ENCODE measurements at places on chromosomes 11 and 22.

DNA sequence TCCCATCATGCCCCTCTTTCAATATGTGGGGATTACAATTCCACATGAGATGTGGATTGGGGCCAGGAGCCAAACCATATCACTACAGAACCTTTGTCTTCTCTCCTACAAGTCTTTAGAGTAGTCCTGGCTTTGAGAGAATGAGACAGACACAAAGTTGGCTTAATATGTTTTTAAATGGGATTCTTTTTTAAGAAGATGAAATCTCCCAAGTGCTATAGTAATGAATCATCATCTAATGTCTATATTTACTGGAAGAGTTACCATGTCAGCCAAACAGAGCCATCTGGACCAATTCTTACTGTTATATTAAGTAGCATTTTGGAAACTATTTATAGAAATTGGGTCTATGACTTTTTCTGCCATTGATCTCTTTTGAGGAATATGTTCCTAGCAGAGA, 38.1 kb upstream of the CARD18 start:
- no peak for DNase-seq

- no peak for DNase-seq
Measured at GRCh38 chr22:40855979-40856512, 393 bp downstream of the ST13 start.

GRCh38 chr11:61892085-61892370, 683 bp upstream of the FADS3 start:
- DNase-seq: no peak

- no peak for DNase-seq
Measured at GRCh38 chr11:73155102-73155501, 13.0 kb upstream of the FCHSD2 start.

GRCh38 chr22:20324139-20324516, 4.3 kb upstream of the DGCR6L start:
- no peak for DNase-seq

- no peak for DNase-seq
Measured at GRCh38 chr11:44618561-44619425, 53.3 kb downstream of the CD82 start.

GRCh38 chr11:33039274-33040032, at the start of gene TCP11L1:
Gene TCP11L1 (plus strand): TSS chr11:33039572. CDS start chr11:33043774, 4,202 bp downstream.
- peak; percentile 86 for DNase-seq

DNA sequence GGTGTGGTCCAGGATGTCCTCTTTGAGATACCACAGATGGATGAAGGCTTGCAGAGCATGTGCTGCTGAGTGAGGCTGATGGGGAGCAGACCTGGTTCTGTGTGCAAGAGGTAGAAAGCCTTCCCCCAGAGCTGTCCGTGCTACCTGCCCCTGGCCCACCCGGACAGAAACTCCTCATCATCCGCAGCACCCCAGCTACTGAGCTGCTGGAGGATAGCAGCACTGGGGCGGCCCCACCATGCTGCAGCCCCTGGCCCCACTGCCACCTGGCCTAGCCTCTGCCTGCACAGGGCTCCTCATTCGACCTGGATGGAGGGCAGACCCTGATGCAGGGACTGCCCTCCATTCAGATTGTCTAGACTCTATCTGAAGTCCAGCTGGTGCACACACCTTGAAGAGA, 50.5 kb downstream of the NCAPD3 start:
- DNase-seq: no peak
